ENCODE measurements at places on chromosomes 11 and 22. TPM values are rescaled to one million over a fixed set of nuclear protein-coding genes. Genes with fewer than 3 reads are reported as not detected.

Gene C11orf68
- 14.2 TPM for total RNA-seq

DNA sequence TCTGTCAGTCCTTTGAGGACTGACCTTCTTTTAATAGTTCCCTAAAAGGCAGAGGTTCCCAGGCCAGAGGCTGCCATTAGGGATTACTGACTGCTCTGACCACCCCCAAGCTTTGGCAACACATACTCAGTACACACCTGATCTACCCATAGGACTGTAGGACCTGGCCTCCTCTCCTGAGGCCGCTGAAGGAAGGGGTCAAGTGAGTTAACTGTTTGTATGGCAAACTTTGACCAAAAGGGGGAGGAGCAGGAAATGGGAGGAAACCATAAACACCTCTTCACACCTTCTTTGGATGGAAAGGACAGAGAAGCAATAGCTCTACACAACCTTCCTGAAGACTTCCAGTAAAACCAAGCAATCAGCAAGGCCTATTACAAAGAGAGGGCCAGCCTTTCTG, 104.0 kb downstream of the APOL5 start:
- DNase-seq, result no peak

GRCh38 chr11:67308031-67308866, 4.9 kb downstream of the SSH3 start:
- no peak for DNase-seq

Gene RGL4
- 0.95 TPM for total RNA-seq

Gene ENTHD1
- not detected for total RNA-seq

GRCh38 chr11:4433856-4434255, 15.2 kb upstream of the OR52K2 start:
- DNase-seq, result no peak

DNA sequence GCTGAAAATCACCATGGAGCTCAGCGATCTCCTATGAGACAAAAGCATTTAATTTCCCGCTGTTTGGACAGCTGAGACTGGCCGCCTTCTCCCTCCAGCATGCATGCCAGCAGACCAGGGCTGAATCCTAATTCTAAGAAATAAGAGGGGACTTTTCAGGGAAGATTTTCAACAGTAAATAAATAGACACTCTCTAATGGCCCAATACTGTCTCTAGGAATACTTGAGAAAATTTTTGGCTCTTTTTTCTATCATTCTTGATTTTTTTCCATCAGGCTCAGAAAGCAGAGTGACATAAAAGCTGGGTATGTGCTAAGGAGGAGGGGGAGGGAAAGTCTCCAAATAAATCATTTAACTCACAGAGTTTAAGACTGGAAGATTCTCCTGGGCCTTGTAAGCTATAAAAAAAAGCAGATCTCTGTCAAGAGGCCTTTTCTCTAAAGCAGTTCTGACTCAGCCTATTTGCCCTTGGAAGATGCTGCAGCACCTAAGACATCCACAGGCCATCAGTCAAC, 17.6 kb upstream of the SPON1 start:
- no peak for DNase-seq

GRCh38 chr11:33722590-33723234, 13.5 kb downstream of the CD59 start:
- no peak for DNase-seq

GRCh38 chr11:115334932-115335788, 169.1 kb downstream of the CADM1 start:
- no peak for DNase-seq

Gene ZNF195
- 12.8 TPM for total RNA-seq

GRCh38 chr11:33225371-33225770, 31.8 kb upstream of the HIPK3 start:
- no peak for DNase-seq

Measured in pancreas (tissue), 10 donors.